ENCODE measurements at places on chromosomes 4 and X.

DNA sequence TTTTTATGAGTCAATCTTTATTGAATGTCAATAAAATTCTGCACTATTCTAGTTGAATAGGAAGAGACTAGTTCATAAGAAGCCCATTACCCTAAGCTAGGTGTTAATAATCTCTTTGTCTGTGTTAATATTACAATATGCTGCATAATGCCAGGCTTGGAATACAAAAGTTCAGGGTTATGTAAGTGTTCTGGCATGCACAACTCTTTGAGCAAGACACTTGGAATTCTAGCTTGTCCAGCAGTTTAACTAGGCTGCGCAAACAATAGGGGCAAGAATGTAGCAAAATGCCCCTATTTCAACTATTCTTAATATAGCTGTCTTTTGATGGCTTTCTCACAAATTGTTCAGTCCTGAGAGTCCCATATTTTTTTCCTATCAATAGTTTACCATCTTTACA lies 31.3 kb upstream of the ETNPPL start:
- DNase-seq, result no peak

- DNase-seq, result no peak
Measured at GRCh38 chr4:177879851-177880250, 437.6 kb upstream of the AGA start.

- no peak for DNase-seq
Measured at GRCh38 chr4:153560908-153561307, 94.7 kb downstream of the TMEM131L start.

DNA sequence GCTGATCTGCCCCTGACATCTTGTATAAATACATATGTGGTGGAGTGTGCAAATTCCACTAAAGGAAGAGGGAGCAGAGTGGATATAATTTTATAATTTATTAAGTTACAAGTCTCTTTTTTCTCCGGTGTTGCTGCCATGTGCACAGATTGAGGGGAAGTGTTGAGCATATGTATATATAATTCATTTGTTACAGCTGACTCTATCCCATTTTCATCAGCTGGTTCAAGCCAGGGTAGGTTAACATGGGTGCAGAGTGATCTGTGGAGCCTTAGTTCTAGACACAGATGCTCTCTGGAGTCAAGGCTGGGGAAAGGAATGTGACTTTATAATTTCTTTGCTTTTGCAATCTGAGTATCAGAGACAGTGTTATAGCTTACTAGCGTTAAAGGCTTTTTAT lies 103.5 kb downstream of the WWC2 start:
- no peak for DNase-seq

DNA sequence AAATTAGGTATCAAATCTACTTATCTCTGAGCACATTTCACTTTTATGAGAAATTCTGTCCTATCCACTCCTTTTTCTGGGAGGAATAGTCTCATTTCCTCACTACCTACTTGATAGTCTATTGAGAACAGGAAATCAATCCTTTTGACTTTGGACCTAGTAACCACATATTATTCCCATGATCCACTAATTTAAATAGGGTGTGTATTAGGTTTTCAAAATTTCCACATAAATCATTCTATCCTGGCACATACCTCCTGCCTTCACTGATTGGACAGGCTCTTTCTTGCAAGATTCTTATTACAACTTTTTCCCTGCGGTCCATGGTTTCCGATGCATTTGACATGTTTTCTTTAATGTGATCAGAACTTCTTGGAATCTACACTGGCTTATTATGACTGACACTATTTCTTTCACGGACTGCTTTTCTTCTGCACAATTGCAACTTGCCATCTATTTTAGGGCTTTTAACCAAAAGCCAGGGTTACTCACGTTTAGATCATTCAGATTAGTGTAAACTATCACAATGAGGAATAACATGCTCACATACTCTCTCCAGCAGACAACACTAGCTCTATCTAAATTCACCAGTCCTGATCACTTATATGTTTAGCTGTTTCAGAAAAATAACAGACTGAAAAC lies 419.9 kb upstream of the SLIT2 start:
- no peak for DNase-seq

- no peak for DNase-seq
Measured at GRCh38 chrX:121496966-121497365, 449.6 kb downstream of the GLUD2 start.
